ENCODE measurements at places on chromosomes 11 and 22.

DNA sequence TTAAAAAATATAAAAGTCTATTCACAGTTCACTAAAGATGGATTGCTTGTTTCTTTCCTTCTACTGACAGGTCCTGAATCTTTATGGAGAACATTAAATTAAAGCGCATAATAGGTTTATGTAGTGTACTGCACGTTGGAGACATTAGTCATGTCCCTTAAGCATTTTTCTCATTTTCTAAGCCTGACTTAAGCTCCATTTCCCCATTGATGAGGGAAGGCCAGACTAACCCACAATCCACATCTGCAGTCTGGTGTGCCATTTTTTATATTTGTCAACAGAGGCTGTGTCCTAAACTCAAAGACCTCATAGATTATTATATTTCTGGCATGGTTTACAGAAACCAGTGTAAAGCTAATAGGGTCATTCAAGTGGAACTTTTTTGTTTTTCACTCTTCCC, 39.9 kb downstream of the CADM1 start:
- no peak for DNase-seq

- no peak for DNase-seq
These were observed 508.2 kb downstream of the METTL15 start for GRCh38 chr11:28616160-28616965.

GRCh38 chr11:125685228-125685627, 4.6 kb upstream of the ACRV1 start:
- DNase-seq, result no peak

DNA sequence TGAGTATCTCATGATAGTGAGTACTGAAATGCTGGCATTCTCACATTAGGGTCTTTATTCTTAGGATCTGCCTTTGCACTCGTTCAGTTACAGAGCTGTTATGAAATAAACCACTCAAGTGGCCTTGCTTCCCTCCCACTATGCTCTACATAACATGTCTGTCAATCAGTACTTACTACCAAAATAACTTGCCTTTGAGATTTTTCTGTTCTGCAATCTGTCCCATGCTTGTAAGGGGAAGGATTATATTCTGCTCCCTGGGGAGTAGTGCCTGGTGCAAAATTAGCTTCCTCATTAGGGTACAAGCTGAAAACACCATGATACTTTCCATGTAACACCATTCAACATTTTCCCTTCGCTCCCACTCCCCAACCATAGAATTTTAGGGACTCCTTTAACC, 1.9 kb upstream of the GRAP2 start:
- DNase-seq, result peak; percentile 86

DNA sequence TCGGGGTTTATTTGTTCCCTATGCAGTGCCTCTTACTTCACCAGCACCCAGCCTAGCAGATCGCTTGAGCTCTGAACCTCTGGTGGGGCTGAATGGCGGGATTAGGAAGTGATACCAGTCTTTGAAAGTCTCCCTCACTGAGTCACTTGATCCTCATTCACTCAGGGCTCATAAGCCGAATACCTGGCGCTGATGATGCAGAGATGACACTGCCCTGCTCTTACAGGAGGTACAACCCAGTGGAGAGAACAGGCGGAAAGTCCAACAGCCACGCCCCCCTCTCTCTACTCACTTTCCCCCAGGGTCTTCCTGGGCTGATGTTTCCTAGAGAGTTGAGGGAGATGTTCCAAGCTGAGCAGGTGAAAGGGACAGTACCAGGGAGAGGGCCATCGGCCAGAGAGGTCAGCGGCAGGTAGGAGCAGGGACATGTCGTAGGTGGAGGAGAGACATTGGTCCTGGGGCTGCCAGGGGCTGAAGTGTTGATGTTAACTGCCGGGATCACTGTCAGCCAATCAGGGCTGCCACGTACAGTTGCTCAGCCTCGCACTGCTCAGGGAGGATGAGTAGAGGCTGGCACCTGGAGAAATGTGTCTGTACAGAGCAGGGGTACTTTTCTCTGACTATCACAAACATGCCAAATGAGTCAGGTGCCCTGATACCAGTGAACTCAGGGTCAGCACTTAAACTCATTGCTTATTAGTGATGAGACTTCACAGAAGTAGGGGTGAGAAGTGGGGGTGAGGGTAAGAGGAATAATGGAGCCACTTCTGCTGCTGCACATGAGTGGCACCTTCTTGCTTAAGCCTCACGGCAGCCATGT, 9.9 kb upstream of the APOBEC3A start:
- peak; percentile 68 for DNase-seq

- DNase-seq, result peak; percentile 69
These were observed 6.6 kb downstream of the TRIM34 start for GRCh38 chr11:5631417-5631816.

GRCh38 chr11:83871054-83871453, 584.9 kb upstream of the CCDC90B start:
- DNase-seq, result peak; percentile 50

DNA sequence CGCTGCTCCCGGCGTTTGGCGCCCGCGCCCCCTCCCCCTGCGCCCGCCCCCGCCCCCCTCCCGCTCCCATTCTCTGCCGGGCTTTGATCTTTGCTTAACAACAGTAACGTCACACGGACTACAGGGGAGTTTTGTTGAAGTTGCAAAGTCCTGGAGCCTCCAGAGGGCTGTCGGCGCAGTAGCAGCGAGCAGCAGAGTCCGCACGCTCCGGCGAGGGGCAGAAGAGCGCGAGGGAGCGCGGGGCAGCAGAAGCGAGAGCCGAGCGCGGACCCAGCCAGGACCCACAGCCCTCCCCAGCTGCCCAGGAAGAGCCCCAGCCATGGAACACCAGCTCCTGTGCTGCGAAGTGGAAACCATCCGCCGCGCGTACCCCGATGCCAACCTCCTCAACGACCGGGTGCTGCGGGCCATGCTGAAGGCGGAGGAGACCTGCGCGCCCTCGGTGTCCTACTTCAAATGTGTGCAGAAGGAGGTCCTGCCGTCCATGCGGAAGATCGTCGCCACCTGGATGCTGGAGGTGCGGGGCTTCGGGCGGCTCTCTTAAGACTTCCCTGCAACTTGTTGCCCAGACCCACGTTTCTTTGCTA, at the start of gene CCND1:
CCND1 (plus strand) TSS at position 162 of the 587 bp plus-strand sequence; CDS start at position 320, 158 bp downstream.
- DNase-seq, result peak; percentile 71

- no peak for DNase-seq
These were observed 2.9 kb downstream of the SRPRA start for GRCh38 chr11:126265811-126266210.

DNA sequence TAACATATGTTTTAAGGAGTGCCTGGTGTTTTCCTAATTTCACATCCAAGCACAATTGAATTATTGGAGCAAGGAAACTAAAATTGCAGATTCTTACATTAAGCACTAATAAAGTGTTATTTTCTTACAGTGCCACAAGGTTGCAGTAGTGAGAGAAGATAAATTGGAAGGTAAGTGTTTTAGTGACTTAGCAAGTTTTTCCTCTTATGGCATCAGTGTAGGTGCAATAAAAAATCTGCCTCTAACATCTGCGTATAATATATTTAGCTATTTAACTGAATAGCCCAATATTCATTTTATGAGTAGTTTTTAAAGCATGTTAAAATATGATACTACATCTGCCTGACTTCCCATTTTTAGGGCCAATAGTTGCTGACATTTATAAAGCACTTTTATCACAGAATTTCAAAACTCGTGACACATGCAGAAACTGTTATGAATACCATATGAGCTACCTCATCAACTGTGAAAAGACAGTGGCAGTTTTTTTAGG, 19.0 kb downstream of the POLD3 start:
- DNase-seq, result peak; percentile 83

DNA sequence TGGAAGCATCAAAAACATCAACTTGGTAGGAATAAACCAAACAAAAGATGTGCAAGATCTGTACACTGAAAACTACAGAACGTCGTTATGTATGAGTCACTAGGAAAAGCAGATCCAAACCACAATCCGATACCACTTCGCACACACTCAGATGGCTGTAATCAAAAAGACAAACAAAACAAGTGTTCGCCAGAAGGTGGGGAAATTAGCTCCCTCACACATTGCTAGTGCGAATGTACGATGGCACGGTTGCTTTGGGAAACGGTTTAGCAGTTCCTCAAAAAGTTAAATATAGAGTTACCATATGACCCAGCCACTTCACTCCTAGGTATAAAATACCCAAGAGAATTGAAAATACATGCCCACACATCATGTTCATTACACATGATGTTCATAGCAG, 14.8 kb upstream of the CARD10 start:
- peak; percentile 64 for DNase-seq

- DNase-seq, result no peak
These were observed 398 bp upstream of the CRACR2B start for GRCh38 chr11:827146-827896.

GRCh38 chr11:67517784-67518552, 5.3 kb downstream of the CABP2 start:
- no peak for DNase-seq

DNA sequence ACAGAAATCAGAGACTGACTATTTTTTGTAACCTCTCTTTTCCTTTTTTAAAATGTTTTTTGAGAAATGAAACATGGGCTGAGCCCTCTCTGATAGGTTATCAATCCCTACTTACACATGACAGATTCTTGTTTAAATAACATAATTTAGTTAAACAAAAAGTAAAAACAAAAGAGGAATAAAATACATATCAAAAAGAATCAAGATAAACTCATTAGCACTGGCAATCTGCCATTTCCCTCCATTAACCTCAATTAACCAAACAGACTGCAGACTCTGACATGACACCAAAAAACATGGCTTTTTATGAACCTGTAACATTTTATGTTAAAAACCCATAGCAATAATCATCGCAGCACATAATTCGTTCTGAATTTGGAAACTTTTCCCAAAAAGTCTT, 284.4 kb upstream of the MTNR1B start:
- DNase-seq, result no peak

- no peak for DNase-seq
These were observed 1.4 kb upstream of the PRSS23 start for GRCh38 chr11:86798988-86799387.

GRCh38 chr11:1233351-1234053, 10.6 kb downstream of the MUC5B start:
- DNase-seq, result no peak

- no peak for DNase-seq
These were observed 667 bp downstream of the CD81 start for GRCh38 chr11:2377511-2378443.

DNA sequence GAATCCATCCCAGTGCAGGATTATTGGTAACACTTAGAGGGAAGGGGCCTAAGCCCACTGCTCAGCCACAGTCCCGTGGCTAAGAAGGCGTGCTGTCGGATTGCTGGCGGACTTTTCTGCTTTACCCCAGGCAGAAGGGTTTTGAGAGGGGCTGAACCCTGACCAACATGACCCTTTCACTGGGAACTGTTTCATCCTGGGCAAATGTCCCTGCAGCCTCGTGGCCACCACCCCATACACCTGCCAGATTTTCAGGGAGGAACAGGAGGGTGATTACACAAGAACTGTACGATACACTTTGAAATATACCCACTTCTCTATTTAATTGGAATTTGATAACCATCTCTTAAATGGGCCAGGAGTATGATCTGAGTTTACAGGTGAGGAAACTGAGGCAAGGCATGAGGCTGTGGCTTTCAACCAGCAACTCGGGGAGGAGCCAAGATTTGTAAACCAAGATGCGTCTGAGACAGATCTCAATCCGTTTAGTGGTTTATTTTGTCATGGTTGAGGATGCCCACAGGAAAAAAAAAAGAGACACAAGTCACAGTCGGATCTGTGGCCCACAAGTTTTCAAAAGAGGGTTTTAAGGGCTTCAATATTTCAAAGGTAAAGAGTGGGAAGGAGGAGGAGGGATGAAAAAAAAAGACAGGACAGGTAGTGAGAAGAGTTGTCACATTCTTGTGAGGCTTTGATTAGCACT, 6.1 kb upstream of the APOL3 start:
- DNase-seq, result no peak

DNA sequence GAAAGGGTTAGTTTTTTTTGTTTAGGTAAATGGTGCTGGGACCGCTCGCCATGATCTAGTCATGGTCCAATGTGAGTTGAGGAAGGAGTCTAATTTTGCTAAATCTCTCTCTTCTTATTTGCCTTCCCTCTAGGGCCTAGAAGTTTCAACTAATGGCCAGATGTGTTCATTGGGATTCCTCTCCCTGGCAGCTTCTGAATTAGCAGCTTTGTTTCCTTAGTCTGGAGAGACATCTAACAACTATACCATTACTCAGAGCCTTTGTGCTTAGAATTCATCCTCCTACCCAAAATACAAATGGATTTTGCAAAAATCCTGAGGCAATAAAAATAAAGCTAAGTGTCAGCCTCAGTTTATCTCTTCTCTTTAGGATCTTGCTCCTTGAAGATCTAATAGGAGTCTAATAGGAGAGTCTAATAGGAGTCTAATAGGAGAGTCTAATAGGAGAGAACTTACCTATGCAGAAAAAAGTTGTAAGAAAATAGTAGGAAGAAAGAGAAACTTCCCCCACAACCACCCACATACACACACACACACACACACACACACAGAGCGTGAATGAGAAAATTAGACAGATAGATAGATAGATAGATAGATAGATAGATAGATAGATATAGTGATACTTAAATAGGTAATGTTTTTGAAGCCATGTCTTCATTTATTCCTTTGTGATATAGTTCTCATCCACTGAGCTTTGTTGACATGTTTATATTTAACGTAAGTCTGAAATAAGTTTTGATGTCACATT, 980.5 kb upstream of the CNTN5 start:
- DNase-seq, result no peak

GRCh38 chr22:50502096-50502495, 5.4 kb downstream of the LMF2 start:
- no peak for DNase-seq

GRCh38 chr22:19955241-19956128, 13.9 kb upstream of the TXNRD2 start:
- no peak for DNase-seq

GRCh38 chr11:57466680-57467079, 6.4 kb downstream of the RTN4RL2 start:
- DNase-seq, result no peak

- DNase-seq, result no peak
These were observed 33.7 kb downstream of the GNB1L start for GRCh38 chr22:19820880-19821522.

GRCh38 chr11:65526744-65527143, 1.9 kb downstream of the SCYL1 start:
- DNase-seq, result no peak

DNA sequence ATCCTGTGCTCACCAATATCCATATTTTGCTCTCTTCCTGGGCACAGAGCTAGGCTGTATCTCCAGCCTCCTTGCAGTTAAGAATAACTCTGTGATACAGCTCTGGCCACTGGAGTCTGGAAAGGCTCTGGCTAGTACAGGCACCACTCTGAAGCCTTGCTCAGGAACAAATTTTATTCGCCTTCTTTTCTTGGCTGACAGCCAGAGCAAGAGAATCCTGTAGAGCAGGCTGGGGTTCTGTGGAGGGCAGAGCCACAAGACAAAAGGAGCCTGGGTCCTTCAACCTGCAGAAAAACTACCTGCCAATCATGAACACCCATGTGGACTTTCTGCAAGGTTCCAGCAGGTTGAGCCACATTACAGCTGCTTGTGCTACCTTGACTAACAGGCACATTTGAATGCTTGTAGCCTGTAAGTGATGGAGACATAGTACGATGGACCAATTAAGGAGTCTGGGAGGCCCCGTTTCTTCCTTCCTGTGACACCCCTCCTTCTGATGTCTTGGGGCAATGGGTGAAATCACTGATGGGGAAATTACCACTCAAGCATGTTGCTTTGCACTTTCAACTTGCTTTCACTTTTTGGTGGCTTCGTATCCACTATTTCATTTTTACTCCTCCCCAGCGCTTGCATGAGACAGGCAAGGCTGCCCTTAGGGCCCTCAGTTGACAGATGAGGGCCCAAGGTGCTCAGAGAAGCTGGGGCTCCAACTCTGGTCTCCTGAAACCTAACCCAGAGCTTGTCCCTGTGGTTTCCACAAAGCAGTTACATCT, 267.2 kb upstream of the SYN3 start:
- no peak for DNase-seq

Measured in inflammatory macrophage (primary cell).